CD8-positive, alpha-beta T cell (primary cell): ENCODE measurements at places on chromosomes 6 and 20. TPM values are rescaled to one million over a fixed set of nuclear protein-coding genes. Genes with fewer than 3 reads are reported as not detected.

GRCh38 chr6:108676555-108676954, 115.8 kb downstream of the FOXO3 start:
- no peak for DNase-seq

- DNase-seq: no peak
These were observed 368.8 kb upstream of the SASH1 start for GRCh38 chr6:147973806-147974205.

- no peak for DNase-seq
These were observed 29.8 kb downstream of the EPM2A start for GRCh38 chr6:145705561-145705960.

Gene BPIFB4
- total RNA-seq: not detected

DNA sequence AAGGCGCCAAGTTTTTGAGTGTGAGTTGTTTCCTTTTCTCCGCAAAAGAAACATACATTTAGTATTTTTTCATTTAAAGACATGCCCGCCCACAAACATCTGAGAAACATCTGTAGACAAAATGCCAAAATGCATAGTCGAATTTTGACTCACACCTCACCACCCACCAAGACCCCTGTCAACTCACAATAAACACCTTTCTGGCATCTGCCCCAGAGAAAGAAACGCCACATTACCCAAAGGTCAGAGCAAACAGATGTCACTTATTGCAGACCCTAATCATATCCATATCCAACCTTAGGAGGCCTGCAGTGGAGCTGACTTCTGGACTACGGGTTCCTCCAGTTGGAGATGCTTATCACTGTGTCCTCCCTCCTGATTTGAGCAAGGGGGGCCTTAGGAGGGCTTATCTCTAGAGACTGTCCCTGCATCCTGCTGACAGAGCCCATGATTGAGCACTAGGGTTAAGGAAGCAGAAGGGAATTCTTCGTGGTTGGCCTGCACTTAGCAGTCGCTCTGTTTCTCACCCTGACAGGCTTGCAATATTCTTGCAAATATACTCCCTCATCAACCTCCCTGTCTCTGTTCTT, 90.5 kb upstream of the TBX18 start:
- no peak for DNase-seq

Gene SH3BGRL2
- 0.25 TPM for total RNA-seq

DNA sequence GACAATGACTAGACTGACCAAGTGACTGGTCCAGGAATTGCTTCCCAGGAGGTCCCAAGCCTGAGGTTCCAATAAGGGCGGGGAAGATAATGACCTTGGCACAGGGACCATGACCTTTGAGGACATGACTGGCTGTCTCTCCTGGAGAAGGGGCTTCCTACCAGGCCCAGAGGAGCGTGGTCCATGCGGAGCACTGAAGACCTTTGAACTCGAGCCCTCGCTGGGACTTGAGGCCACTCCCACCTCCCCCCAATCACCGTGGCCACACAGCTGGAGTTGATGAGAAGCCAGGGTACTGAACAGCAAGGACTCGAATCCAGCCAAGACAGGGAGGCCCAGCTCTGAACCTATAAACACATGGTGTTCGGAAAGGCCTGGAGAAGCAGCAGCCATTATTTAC, 677.0 kb downstream of the PRKN start:
- DNase-seq: no peak

DNA sequence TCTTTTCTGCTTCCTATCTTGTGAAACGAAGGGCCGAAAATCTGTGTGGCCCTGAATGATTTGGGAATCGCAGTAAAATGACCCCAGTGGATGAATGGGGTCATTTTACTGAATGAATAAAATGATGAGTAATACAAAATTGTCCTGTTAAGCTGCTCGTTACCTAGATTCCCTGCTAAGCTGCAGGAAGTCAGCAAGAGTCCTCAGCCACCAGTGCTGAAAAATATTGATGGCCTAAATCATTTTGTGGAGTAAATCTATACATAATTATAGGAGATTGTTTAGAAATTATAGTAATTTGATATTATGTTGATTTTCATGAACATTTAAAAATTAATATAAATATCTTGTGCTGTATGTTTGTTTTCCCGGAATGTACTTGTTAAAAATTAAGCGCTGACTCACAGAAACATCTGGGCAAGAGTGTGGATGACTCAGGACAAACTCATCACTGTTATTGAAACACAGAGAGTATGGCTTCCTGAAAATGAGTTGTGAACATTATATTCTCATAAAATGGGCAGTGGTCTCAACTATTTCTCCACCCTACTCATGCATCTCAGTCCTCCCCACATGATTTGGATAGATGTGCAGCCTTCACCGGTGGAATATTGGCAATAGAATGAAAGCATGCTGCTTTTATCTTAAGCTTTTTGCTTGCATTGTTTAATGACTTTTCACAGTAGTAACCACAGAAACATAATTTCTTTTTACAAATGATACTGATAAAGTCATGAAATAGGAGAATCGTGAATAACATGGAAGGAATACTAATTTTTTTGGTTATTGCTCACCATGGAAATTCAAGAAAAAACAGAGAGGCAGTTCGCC, 36.2 kb upstream of the RGS17 start:
- no peak for DNase-seq

Gene BEND3
- 1.7 TPM for total RNA-seq

DNA sequence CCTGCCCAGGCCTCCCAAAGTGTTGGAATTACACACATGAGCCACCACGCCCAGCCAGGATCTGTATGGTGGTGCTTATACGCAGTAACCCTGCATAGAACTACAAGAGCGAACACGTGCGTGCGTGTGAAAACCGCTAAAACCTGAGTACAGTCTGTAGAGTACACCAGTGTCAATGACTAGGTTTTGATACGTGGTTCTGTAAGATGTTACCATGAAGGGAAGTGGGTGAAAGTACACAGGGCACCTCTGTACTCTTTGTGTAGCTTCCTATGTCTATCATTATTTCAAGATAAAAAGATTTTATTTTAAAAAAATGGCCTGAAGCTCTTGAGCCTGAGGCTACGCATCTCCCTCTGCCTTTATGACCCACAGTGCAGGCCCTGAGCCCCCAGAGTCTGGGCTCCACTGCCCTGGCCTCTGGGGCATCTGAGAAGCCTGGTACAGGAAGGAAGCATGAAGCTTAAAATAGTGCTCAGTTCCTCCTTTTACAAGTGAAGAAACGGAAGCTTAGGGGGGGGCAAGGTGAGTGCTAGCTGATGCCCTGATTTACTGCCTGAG, 21.6 kb downstream of the LY86 start:
- peak; percentile 26 for DNase-seq

DNA sequence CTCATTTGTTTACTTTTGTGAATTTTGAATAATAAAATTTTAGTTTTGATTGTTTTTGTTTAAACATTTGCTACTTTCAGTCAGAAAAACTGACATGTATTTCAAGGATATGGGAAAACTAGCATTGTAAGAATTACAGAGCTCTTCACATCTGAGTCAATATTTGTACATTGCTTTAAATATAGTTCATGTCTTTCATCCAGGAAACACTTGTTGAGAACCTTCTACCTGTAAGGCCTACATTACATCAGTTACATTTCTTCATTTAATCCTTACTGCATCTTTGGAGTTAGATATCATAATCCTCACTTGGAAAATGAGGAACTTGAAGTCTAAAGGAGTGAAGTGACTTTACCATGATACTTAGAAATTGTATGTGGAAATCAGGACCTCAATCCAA, 242.9 kb downstream of the KCNQ5 start:
- no peak for DNase-seq

Gene EMILIN3
- not detected for total RNA-seq

GRCh38 chr6:22248513-22249308, 48.1 kb downstream of the PRL start:
- DNase-seq: no peak
